ENCODE measurements at places on chromosomes 12 and 14.

- DNase-seq = no peak
Observed at GRCh38 chr12:99917711-99918402, 66.9 kb downstream of the ANKS1B start.

GRCh38 chr14:50085570-50086320, 30.6 kb downstream of the VCPKMT start:
- no peak for DNase-seq

GRCh38 chr12:114412825-114413749, 7.1 kb upstream of the TBX5 start:
- no peak for DNase-seq

DNA sequence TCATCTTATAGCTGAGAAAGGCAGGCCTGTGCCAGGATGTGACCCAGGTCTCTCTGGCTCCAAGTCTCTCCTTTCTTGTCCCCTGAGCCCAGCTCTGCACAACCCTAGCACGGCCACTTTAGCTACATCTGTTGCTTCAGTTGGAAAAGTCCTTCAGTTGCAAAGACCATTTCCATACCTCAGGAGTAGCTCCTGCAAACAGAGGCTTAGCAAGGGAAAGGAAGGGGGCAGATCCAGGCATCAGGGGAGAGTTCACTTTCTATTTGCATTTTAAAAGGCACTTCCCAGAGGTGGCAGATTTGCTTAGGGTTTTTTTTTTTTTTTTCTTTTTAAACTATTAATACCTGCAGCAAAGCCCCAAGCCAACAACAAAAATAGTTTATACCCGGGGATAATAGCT, 3.0 kb upstream of the PITPNM2 start:
- DNase-seq = no peak

DNA sequence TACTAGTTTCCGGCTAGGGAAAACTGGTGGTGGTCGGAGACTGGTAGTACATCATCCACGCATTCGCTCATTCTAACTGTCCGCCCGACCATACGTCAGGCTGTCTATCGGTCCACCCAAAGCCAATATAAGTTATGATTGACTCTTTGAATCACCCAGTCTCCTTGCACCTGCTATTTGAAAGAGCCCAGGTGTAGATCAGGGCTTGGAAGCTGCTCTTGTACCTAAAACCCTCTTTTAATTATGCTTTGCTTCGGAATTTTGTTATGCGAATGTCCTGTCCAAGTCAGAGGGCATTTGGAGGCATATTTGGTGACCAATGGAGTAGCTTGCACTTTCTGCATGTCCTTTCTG, 5.7 kb upstream of the NKX2-1 start:
- DNase-seq = no peak

DNA sequence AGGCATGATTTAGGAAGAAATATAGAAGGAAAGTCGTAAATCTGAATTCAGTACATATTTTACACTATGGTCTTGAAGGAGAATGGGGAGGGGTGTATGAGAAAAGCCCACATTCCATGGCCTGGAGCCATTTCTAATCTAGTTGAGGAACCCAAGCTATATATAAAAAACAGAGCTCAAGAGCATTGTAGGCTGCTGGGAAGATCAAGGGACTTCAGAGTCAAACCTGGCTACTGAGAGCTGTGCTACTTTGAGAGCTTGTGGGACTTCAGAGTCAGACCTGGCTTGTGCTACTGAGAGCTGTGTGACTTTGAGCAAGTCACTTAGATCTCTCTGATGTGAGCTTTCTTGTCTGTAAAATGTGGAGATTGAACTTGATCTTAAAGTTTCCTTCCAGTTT, 58.7 kb downstream of the TBK1 start:
- DNase-seq = no peak

- DNase-seq = no peak
Observed at GRCh38 chr14:105267820-105268548, 19.7 kb downstream of the BTBD6 start.

DNA sequence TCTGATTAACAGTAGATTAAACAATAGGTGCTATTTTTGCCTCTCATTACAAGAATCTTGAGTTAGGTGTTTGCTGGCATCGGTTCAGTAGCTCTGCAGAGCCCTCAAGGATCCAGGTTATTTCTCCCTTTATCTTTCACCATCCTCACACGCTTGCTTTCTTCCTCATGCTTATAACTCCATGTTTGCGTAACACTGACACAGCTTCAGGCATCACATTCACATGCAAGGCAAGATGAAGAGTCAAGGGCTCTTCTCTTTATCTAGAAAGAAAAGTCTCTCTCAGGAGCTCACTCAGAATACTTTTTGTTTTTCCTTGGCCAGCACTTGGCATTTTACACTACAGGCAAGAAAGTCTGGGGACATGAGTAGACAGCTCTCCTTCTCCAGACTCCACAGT, 24.2 kb upstream of the PTHLH start:
- DNase-seq = no peak

GRCh38 chr12:114888448-114888847, 204.5 kb upstream of the TBX3 start:
- DNase-seq = no peak

DNA sequence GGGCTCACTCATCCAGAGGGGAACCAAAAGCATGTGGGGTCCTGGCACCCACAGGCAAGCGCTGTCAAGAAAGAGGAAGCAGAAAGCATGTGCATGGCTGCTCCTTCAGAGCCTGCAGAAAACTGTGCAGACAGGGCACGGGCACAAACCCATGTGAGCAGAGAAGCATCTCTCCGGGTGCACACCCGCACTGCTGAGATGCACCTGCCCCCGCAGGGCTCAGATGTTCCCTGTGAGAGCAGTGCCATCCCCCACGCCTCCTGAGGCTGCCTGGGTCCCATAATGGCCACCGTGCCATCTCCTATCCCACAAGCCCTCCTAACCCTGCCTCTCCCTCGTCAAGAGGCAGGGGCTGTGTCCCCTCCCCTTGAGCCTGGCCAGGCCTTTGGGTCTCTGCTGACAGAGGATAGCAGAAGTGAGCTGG, 32.3 kb upstream of the INF2 start:
- no peak for DNase-seq

DNA sequence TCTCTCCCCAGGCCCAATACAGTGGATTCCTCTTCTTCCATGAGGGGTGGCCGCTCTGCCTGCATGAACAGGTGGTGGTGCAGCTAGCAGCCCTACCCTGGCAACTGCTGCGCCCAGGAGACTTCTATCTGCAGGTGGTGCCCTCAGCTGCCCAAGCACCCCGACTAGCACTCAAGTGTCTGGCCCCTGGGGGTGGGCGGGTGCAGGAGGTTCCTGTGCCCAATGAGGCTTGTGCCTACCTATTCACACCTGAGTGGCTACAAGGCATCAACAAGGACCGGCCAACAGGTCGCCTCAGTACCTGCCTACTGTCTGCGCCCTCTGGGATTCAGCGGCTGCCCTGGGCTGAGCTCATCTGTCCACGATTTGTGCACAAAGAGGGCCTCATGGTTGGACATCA, 3.8 kb downstream of the ARHGEF40 start:
- DNase-seq = no peak

GRCh38 chr12:1050059-1050707, 59.2 kb downstream of the ERC1 start:
- no peak for DNase-seq
